ENCODE measurements at places on chromosomes 11 and 22. TPM values are rescaled to one million over a fixed set of nuclear protein-coding genes. Genes with fewer than 3 reads are reported as not detected.

The OR5A1 gene
- not detected for total RNA-seq

The OR8A1 gene
- not detected for total RNA-seq

The DDI1 gene
- total RNA-seq = not detected

The FOLR1 gene
- total RNA-seq = not detected

The IL17REL gene
- not detected for total RNA-seq

GRCh38 chr22:42918500-42918899 is 61.4 kb upstream of the ARFGAP3 start:
- H3K27me3 ChIP-seq = no peaks in the 10 kb centered on the region
- H3K36me3 ChIP-seq = no peaks in the 10 kb centered on the region
- peaks cover 56% of the 10 kb centered on the region for H3K4me1 ChIP-seq

DNA sequence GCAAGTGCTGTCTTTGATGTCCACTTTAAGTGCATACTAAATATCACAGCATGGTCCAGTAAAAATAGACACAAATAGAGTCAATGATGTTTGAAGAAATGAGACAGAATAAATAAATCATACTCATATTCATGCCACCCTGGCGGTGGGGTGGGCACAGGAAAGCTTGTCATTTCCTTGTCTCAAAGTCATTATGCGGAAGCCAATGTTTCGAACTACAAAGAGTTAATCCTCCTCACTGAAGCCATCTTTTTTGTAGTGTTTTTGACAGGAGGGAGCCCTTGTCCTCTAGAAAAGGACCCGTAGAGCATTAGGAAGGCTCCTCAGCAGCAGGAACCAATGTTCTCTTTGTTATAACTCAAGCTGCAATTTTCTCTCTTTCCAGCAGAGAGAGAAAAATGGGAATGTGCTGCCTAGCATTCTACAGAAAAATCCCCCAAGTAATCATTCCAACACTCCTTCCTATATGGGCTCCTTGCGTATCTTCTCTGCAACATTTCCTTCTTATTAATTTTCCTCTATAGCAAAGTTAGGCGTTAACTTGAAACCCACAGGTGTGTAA is 30.6 kb downstream of the SC5D start:
- H3K27me3 ChIP-seq = no peaks in the 10 kb centered on the region
- no peak overlapping the region for H3K27ac ChIP-seq
- no peaks in the 10 kb centered on the region for H3K4me1 ChIP-seq
- no peak for DNase-seq

- DNase-seq = no peak
- no peaks in the 10 kb centered on the region for H3K36me3 ChIP-seq
- no peak overlapping the region for H3K4me3 ChIP-seq
Observed at GRCh38 chr11:75536786-75537641, 11.3 kb upstream of the GDPD5 start.

- no peaks in the 10 kb centered on the region for H3K36me3 ChIP-seq
- H3K4me1 ChIP-seq = peaks cover 43% of the 10 kb centered on the region
- no peak for DNase-seq
- H3K27ac ChIP-seq = no peak overlapping the region
- H3K4me3 ChIP-seq = no peak overlapping the region
Observed at GRCh38 chr11:14420223-14420622, 61.2 kb upstream of the RRAS2 start.

- no peaks in the 10 kb centered on the region for H3K27me3 ChIP-seq
- no peaks in the 10 kb centered on the region for H3K4me1 ChIP-seq
Observed at GRCh38 chr11:84524422-84525051, 1102.6 kb downstream of the DLG2 start.

DNA sequence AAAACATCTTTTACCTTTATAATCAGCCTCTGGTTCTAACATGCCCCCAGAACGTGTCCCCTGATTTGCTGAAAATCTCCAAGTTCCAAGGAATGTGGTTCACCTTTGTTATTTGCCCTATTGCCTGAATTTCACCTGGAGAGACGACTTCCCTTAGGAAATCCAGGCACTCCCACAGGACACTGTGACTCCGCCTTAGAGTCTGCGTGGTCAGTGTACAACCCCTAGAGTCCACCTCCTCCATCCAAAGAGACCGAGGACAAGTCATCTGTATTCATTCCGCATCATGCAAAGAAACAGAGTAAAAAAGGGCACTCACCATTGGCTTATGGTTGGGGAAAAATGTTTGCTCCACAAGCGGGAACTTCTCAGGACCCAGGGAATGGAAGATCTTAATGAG is 63.1 kb downstream of the TIMP3 start:
- no peak overlapping the region for H3K27ac ChIP-seq
- no peaks in the 10 kb centered on the region for H3K4me1 ChIP-seq
- no peaks in the 10 kb centered on the region for H3K36me3 ChIP-seq
- H3K4me3 ChIP-seq = no peak overlapping the region
- DNase-seq = no peak

Measured in sigmoid colon (tissue), 7 donors.